RKO (cell line): ENCODE measurements at places on chromosomes 13 and 19.

GRCh38 chr19:55688422-55689218 lies 13.6 kb downstream of the EPN1 start:
- no peak for DNase-seq

GRCh38 chr19:42114412-42114811 lies 17.8 kb downstream of the POU2F2 start:
- DNase-seq, result no peak

DNA sequence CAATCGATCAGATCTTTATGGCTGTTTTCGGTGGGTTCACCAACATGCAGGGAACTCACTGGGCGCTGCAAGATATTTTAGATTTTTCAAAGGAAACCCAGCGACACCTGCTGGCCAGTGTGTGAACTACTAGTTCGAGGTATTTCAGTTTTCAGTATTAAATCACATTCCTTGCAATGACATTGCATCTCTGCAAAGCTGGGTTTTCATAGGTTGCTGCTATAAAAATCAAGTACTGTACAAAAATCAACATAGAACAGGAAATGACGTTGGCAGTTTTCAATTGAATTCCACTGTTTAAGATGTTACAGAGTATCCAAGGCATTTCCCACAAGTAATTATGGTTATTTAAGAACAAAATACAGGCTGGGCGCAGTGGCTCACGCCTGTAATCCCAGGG lies 17.6 kb downstream of the LIG1 start:
- DNase-seq, result peak; percentile 64

GRCh38 chr13:51451134-51451466 lies 1.7 kb downstream of the INTS6 start:
- no peak for DNase-seq

GRCh38 chr19:5775668-5776309 lies 8.8 kb downstream of the PRR22 start:
- peak; percentile 51 for DNase-seq

DNA sequence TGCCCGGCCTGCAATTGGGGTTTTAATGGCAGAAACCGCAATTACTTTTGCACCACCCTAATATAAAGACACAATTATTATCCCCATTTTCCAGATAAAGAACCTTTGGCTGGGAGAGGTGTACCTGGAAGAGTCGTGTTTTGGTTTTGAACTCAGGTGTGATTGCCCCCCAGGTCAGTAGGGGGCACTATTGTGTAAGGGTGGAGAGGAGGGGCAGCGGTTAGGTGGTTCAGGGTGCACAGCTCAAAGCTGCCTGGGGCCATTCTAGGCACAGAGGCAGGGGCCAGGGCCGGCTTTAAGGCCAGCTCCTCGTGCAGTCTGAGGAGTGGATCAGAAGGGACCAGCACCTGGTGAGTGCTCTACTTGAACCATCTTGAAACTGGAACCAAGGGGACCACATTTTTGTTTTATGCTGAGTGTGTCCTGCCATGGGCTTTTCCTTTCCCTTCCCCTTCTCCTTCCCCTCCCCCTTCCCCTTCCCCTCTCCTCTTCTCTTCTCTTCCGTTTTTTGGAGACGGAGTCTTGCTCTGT lies 5.8 kb upstream of the FCGRT start:
- DNase-seq, result no peak

GRCh38 chr19:9431475-9431874 lies 3.9 kb downstream of the ZNF266 start:
- DNase-seq, result peak; percentile 74

DNA sequence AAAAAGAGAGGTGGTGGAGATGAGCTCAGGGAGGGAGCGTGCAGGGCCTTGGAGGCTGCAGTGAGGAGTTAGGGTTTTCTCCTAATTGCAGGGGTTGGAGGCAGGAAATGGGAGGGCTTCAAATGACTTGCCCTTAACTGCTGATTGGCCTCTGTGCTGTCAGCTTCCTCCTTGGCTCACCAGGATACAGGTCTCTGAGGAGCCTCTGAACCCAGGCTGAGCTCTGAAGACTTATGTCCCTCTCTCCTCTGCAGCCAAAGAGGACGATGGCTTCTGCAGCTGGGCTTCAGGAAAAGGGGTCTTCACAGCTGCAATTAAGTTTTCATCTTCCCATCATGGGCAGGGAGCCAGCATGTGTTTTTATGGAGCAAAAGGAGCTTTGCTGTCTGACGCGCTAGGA lies 6.7 kb upstream of the RANBP3 start:
- DNase-seq, result no peak

- DNase-seq, result no peak
Observed at GRCh38 chr13:93517658-93518057, 291.1 kb downstream of the GPC6 start.

DNA sequence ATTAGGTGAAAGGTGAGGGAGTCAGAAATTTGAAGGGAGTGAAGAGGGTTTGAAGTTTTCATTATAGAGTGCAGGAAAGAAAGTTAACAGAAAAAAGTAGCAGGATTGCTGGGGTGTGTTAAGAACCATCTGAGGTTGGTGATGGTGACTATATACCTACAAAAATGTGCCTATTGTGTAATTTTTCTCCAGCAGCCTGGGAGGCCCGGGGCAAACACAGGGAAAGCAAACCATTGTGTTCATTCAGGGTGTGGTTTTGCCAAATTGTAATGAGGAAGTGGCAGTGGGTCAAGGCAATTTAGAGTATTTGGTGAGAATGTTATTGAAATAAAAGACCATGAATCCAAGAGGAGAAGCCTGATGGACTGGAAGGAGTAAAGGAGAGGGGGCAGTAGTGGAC lies 8.2 kb upstream of the SUCLA2 start:
- DNase-seq, result no peak

DNA sequence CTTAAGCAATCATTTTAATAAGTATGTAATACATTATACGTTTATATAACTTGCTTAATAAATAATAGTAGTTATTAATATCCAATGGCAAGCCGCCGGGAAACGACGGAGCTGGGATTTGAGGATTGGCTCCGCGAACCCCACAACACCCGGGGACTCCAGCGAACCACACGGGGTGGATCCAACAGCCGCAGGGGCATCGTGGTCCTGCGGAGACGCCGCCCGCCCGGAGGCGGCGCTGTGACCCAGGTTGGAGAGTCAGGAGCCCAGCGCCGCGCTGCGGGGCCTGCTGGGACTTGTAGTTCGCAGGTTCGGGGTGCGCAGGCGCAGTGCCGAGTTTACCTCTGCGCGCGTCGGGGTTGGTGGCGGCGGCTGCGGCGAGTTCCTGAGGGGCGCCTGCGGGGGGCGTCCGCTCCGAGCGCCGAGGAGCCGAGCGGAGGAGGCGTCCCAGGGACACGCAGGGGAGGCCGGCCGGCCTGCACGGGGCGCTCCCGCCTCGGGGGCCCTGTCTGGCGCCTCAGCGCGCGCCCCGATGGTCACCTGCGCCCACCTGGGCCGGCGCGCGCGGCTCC lies at the start of gene ZNF554:
Gene ZNF554, plus strand, starts transcription at position 329 of the 572 bp plus-strand sequence. Its CDS starts 204 bp downstream, at position 533.
- peak; percentile 96 for DNase-seq

DNA sequence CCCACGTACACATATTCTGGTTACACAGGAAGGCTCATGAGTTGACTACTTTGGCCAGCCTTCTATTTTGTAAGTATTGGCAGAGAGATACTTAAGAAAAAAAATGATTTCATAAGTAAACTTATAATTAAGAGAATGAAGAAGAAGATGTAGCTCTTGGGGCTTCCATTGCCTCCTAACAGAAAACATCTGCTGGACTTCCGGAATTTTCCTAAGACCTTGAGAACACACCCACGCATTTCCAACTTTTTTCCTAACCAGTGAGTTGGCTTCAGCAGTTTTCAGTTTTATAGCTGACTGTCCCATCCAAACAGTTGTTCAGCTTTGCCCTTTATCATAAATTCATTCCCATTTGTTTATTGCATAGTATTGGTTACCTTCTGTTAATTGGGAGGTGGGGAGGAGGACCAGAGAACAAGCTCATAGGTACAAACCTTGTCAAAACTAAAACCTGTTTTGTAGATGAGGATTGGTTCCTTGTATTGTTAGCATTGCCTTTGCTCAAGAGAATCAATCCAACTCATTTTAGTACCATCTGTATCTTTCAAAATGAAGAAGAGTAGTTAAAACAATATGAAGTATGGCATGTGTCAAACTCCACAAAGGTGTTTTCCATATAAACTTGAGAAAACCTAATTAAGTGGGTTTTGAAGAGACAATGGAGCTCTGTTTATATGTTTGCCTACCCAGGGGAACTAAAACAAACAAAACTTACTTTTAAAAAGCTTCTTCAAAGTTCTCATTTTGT lies 93.9 kb downstream of the COL4A2 start:
- no peak for DNase-seq

DNA sequence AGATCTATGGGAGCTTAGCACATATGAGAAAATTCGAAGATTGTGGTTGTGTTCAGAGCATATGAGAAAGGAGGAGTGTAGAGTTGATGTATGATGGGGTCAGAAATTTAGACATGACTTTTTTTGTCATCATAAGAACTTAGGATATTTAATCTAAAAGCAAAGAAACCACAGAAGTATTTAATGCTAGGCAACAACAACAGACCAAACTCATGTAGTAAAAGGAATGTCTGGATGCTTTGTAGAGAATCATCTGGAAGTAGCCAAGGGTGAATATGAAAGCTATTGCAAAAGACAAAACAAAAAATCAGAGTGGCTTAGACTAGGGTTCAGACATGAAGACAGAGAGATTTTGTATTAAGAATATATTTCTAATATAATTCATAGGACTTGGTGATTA lies 190.3 kb downstream of the SLITRK1 start:
- DNase-seq, result no peak

DNA sequence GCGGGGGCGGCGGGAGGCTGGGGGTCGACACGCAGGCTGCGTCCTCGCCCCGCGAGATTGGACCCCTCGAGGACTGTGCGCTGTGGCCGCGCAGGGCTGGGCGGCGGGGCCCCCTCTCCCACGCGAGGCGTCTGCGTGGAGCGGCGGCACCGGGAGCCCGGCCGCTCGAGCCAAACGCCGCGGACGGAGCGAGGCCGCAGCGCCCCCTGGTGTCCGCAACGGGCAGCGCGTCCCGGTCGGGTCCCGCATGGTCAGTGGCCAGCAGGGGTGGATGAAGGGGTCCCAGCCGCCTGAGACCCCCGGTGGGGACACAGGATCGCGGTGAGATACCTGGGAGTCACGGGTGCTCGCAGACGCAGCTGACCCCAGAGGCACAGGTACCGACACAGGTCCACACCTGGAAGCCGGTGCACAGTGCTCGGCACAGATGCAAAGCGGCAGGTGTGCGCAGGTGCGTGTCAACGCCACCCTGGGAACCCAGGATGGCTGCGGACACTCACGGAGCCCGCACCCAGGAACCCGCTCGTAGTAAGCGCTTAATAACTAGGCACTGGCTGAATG lies 2.1 kb upstream of the CIRBP start:
- DNase-seq, result peak; percentile 45

- DNase-seq, result no peak
Observed at GRCh38 chr19:33906578-33907335, 110.1 kb downstream of the KCTD15 start.

- no peak for DNase-seq
Observed at GRCh38 chr13:46267166-46267565, 55.4 kb downstream of the LRRC63 start.

DNA sequence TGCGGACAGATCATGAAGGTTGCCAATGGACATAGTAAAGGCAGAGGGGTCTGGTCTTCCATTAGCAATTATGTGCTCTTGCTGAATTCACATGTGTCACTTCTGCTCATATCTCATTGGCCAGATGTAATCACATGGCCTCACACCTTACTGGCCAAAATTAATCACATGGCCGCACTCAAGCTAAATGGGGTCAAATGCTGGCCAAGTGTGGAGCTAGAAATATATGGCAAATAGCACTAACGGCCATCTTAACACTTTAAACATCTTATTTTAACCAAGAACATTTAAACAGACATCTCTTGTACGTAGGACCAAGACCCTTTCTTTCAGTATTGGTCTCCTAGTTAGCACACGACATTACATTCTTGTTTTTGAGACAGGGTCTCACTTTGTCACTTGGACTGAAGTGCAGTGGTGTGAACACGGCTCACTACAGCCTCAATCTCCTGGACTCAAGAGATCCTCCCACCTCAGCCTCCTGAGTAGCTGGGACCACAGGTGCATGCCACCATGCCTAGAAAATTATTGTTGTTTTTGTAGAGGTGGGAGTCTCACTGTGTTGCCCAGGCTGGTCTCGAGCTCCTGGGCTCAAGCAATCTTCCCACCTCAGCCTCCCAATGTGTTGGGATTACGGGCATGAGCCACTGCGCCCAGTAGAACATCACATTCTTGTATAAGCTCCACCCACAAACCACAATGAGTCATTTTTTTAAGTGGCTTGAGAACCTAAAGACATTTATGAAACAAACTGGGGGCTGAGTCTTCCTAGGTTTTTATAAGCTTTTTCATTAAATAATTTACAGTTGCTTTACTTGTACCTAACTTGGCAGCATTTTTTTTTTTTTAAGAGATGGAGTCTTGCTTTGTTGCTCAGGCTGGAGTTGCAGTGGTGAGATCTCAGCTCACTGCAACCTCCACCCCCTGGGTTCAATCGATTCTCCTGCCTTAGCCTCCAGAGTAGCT lies 2.9 kb upstream of the PTOV1 start:
- peak; percentile 89 for DNase-seq

GRCh38 chr13:86090181-86090580 lies 291.0 kb upstream of the SLITRK6 start:
- DNase-seq, result no peak

DNA sequence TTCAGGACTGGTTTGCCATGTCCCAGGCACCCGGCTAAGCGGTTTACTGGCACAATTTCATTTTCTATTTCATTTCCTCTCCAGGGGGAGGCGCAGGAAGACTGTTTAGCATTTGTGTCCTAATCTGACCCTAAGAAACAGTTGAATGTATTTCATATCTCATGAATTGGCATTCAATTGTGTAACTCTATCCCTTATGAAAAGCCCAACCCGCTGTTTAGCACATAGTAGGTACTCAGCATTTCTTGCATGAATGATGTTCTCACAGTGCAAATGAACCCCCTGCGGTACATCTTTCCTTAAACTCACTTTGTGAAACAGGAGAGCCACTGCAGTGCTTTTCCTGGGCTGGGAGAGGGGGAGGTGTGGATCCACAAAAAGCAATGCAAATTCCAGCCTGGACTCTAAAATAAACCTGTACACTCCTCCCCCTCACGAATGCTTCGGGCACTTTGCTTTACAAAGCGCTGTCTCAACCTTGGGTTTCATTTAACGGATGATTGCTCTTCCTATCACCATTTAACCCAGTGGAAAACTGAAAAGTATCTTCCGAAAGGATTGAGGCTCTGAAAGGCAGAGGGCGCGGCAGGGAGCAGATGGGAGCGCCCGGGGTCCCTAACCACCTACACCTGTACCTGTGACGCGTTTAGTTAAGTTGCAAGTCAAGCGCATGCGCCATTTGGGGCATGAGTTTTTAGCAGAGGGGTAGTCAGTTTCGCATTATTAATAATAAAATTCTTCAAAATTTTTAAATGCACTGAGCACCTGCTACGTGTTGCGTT lies 1.2 kb upstream of the EEF2 start:
- DNase-seq, result peak; percentile 93

DNA sequence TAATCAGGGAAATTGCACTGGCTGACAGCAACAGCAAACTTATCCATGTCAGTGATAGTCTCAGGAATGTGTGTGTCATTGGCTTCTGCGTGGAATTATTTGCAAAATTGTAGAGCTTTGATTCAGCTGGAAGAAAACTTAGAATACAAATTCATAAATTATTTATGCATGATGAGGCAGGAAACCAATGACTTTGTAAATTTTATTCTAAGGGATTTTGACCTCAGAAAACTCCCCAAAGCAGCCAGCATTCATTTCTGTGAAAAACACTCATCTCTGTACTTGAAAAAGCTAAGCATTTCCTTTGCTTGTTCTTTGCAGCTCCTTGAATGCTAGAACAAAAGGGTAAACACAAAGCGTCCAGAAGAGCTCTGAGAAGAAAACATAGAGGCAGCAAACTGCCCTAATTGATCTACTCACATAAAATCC lies 162.4 kb downstream of the DCT start:
- no peak for DNase-seq
